ENCODE measurements at places on chromosomes 7 and 10.

- no peak for DNase-seq
These were observed 16.2 kb downstream of the KIFBP start for GRCh38 chr10:69004821-69005220.

DNA sequence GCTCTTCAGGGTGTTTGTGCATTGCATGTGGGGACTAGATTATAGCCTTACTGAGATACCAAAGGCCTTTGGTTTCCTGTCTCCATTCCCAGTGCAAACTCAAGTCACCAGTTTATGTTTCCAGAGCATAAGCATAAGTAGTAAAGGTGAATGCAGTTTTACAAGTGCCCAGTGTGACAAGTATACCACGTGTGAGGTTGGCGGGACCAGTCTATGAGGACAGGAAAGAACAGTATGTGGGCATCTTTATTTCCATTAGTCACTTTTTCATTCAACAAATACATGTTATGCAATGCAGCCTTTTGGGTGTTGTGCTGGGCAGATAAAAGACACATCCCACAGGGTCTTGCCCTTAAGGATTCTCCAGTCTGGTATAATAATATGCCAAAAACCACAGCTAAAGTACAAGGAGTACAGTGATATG lies 146.5 kb downstream of the ARID5B start:
- DNase-seq = no peak

- DNase-seq = no peak
These were observed 3.3 kb upstream of the NPTX2 start for GRCh38 chr7:98613601-98614425.

DNA sequence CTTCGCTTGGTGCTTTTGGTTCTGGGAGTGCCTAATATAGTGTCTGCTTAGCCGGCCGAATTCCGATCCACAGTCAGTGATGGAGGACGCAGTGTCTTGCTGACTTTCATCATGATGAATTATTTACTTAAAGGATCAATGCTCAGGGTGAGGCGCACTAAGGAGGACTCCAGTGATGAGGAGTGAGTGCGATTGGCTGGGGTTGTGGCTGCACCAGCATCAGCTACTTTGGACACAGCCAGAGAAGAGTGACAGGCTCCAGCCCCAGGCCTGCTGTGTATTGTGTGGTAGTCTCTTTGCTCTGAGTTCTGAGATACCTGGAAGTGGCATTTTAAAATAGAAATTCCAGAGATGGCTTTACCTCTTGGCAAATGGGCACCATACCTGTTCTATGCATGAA lies 73.3 kb upstream of the ANLN start:
- no peak for DNase-seq

GRCh38 chr7:27640884-27641574 lies 21.7 kb downstream of the HIBADH start:
- DNase-seq = no peak

DNA sequence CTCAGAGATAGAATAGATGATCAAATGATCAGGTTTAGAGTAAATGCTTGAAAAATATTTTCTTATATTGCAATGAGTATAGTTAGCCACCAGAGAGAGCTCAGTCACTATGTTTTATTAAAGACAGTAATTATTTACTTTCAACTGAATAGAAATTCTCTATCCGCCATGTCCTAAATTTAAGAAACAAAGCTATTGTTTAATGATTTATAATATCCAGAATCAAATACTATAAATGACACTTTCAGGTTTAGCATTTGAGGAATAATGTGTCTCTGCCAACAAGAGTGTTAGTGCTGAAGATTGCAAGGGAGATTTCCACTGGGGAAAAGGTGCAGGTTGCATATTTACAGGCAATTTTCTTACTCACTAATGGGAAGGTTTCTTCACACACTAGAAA lies 184.7 kb downstream of the DGKB start:
- no peak for DNase-seq

GRCh38 chr7:88200261-88200660 lies 19.6 kb downstream of the SRI start:
- DNase-seq = no peak

DNA sequence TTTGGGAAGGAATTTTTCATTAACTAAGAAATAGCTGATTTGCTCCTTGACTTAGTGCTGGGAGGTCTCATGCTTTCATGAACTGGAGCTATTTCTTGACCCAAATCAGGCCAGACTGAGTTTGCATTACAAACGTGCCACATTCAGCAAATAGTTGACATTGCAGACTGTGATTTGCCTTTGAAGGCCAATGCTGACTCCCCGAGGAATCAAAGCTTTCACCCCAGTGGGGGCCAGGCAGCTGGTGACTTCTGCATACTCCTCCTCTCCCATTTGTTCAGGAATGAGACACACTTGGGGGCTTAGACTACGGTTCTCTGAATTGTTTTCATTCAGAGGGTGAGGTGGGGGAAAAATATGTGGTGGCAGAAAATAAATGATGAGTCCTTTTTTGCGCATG lies 111.0 kb upstream of the JAZF1 start:
- DNase-seq = no peak

GRCh38 chr7:91692800-91693199 lies 187.7 kb downstream of the MTERF1 start:
- no peak for DNase-seq

GRCh38 chr7:98329100-98329790 lies 47.8 kb downstream of the BRI3 start:
- DNase-seq = no peak

- no peak for DNase-seq
These were observed 146.3 kb downstream of the MALRD1 start for GRCh38 chr10:19194866-19195265.

GRCh38 chr10:77673101-77673500 lies 35.5 kb upstream of the KCNMA1 start:
- DNase-seq = no peak

- DNase-seq = no peak
These were observed 20.2 kb downstream of the CREB3L2 start for GRCh38 chr7:137981668-137982067.

DNA sequence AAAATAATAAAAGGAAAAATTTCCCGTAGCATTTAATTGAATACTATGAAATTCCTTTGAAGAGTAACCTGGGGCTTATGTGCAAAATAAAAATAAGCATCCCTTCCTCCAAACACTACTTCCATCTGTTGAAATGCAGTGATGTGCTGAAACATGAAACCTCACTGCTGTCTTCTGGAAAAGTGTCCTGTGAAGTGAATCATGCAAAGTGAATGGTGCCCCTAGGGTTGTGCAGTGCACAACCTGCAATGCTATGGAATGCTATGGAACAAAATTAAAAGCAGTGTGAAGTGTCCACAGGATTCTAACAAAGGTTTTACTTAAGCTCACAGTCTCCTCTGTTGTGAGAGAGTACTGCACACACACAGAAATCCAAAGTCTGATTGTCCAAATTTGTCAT lies 480.9 kb downstream of the ETV1 start:
- DNase-seq = no peak

- no peak for DNase-seq
These were observed 214.4 kb downstream of the CREB5 start for GRCh38 chr7:28626624-28627262.
